ENCODE measurements at places on chromosomes 2 and 18.

GRCh38 chr2:215900203-215900611 is 113.1 kb downstream of the MREG start:
- no peak for DNase-seq

- DNase-seq: no peak
These were observed 141.2 kb downstream of the RTN4 start for GRCh38 chr2:54909001-54909400.

DNA sequence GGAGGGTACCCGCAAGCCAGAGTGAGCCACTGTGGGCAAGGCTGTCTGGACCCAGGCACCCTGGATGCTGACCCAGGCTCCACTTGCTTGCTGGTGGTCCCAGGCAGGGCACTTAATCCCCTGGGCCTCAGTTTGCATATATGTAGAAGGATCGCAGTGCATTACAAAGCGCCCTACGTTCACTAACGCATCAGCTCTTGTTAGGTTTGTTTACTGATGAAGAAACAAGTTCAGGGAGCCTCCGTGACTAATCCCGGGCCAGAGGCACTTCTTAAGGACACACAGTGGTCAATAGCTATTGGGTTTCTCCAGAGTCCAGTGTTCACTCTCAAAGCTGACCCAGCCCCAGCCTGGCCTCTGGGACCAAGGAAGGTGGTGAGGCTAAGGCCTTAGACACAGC is 70.2 kb downstream of the LBH start:
- no peak for DNase-seq

DNA sequence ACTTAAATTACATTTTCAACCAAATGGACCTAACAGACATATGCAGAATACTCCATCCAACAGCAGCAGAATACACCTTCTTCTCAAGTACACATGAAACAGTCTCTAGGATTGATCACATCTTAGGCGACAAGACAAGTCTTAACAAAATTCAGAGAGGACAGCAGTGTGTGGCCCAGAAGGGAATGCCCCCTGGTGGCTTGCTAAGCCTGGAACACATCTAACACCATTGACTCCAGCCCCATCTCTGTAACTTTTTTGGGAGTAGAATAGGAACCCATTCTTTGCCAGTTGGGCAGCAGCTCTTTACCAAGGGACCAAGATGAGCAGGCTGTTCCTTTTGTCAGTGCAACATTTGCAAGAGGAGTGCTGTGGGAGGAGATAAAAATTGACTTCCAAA is 249.9 kb downstream of the PLCL1 start:
- DNase-seq: no peak

GRCh38 chr2:192700934-192701333 is 506.2 kb upstream of the TMEFF2 start:
- DNase-seq: no peak
